ENCODE measurements at places on chromosomes 5 and 9. TPM values are rescaled to one million over a fixed set of nuclear protein-coding genes. Genes with fewer than 3 reads are reported as not detected.
A peak's percentile ranks its signal among the peaks of the same experiment; 100 is the strongest.

KIF20A gene
- not detected for total RNA-seq

JAK2 gene
- total RNA-seq, result 28.8 TPM

- H3K4me1 ChIP-seq, result no peaks in the 10 kb centered on the region
- H3K27me3 ChIP-seq, result no peaks in the 10 kb centered on the region
- no peak for DNase-seq
- H3K36me3 ChIP-seq, result no peaks in the 10 kb centered on the region
Measured at GRCh38 chr5:83097689-83098231, 20.4 kb downstream of the XRCC4 start.

DNA sequence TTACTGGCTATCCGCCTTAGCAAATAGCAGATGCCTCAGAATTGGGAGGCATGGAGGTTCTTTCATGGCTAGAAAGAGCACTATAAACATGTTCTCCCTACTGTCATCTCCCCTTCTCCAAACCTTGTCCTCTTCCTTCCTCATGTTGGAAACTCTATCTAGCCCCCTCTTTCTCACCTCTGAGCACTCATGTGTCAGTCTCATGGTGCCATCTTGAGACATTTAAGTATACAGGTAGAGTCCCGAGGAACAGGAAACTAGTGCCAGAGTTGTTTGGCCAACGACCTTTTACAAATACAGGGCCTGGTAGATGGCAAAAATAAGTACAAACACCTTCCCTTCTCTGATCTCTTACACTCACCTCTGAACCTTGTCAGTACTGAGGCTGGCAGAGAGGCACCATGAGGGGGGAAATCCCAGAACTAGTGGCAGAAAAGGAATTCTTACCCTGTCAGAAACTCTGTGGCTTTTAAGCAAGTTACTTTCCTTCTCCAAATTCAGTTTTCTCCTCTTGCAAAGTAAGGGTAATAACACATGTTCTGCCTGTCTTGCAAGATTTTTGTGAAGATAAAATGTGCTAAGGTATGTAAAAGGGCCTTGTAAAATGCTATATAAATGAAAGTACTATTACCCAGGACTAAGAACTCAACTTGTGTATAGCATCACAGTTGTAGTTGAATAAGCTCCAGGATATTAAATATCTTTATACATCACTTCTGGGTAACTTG is 94.1 kb upstream of the SNX2 start:
- H3K27ac ChIP-seq, result no peak overlapping the region
- no peaks in the 10 kb centered on the region for H3K36me3 ChIP-seq
- H3K4me1 ChIP-seq, result no peaks in the 10 kb centered on the region
- no peaks in the 10 kb centered on the region for H3K27me3 ChIP-seq
- no peak overlapping the region for H3K4me3 ChIP-seq
- DNase-seq, result no peak

- DNase-seq, result no peak
- H3K27ac ChIP-seq, result no peak overlapping the region
Measured at GRCh38 chr9:108467161-108467560, 388.6 kb downstream of the ACTL7B start.

GRCh38 chr5:177355162-177355867 is 2.4 kb upstream of the RGS14 start:
- DNase-seq, result no peak
- H3K27me3 ChIP-seq, result no peaks in the 10 kb centered on the region
- no peak overlapping the region for H3K27ac ChIP-seq
- no peak overlapping the region for H3K4me3 ChIP-seq
- peaks cover 12% of the 10 kb centered on the region for H3K4me1 ChIP-seq

- H3K4me3 ChIP-seq, result no peak overlapping the region
- DNase-seq, result no peak
- H3K27ac ChIP-seq, result no peak overlapping the region
- H3K27me3 ChIP-seq, result no peaks in the 10 kb centered on the region
- no peaks in the 10 kb centered on the region for H3K36me3 ChIP-seq
- H3K4me1 ChIP-seq, result no peaks in the 10 kb centered on the region
Measured at GRCh38 chr9:38518826-38519225, 94.6 kb upstream of the IGFBPL1 start.

GRCh38 chr5:124963236-124963919 is 216.9 kb upstream of the ZNF608 start:
- DNase-seq, result no peak
- no peaks in the 10 kb centered on the region for H3K36me3 ChIP-seq
- peak overlapping the region; percentile 79 for H3K27ac ChIP-seq
- no peaks in the 10 kb centered on the region for H3K27me3 ChIP-seq
